ENCODE measurements at places on chromosomes 12 and 14. TPM values are rescaled to one million over a fixed set of nuclear protein-coding genes. Genes with fewer than 3 reads are reported as not detected.

The VRTN gene
- not detected for total RNA-seq

- H3K27me3 ChIP-seq: no peaks in the 10 kb centered on the region
- H3K27ac ChIP-seq: no peak overlapping the region
- no peaks in the 10 kb centered on the region for H3K36me3 ChIP-seq
- no peak for DNase-seq
- no peak overlapping the region for H3K4me3 ChIP-seq
Observed at GRCh38 chr12:75702477-75703093, 191.2 kb upstream of the KRR1 start.

The CLEC4D gene
- 0.63 TPM for total RNA-seq

DNA sequence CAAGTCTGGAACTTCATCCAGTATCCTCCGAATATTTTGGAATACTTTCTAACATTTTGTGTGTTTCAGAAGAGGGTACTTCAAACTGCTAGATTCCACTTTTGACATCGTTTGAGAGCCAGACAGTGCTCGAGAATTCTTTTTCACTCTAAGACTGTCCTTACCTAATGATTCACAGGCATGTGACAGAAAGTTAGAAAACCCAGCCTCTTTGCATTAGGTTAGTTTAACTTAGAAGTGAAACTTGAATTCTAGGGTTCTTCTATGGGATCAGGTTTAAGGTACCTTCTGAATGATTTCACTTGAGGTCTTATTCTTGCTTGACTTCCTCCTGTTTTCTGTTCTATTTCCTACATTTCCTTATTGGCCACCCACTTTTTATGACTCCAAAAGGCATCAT is 431.8 kb downstream of the SLC6A15 start:
- DNase-seq: no peak
- H3K4me1 ChIP-seq: no peaks in the 10 kb centered on the region
- no peak overlapping the region for H3K27ac ChIP-seq
- no peaks in the 10 kb centered on the region for H3K27me3 ChIP-seq

- no peaks in the 10 kb centered on the region for H3K4me1 ChIP-seq
- no peak overlapping the region for H3K27ac ChIP-seq
- H3K27me3 ChIP-seq: no peaks in the 10 kb centered on the region
- DNase-seq: no peak
- H3K4me3 ChIP-seq: no peak overlapping the region
- H3K36me3 ChIP-seq: no peaks in the 10 kb centered on the region
Observed at GRCh38 chr14:36844443-36845195, 183.0 kb downstream of the PAX9 start.

DNA sequence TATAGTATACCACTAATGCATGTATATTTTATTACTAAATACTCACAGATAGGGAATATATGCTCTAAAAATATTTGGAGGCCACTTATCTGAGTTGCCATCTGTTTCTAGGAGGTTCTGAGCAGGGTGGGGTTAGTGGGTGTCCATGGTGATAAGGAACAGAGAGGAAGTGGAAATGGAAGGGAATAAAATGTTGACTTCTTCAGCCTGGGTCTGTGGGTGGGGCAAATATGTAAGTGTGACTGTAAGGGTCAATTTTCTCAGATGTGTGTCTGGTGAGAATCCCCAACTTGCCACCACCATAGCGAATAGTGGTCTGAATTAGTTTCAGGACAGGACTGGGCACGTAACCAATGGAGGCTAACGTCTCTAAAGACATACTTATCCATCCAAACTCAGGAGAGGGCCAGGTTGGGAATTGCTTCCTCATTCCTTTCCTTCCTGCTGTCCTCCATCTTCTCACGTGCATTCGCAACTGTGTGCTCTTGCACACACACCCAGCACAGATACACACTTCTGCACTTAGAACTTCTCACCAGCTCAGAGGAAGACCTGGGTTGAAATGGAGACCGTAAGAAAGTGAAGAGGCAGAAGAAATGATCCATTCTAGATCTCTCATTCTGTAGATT is 54.2 kb upstream of the GZMB start:
- no peaks in the 10 kb centered on the region for H3K36me3 ChIP-seq
- H3K4me1 ChIP-seq: no peaks in the 10 kb centered on the region
- H3K4me3 ChIP-seq: no peak overlapping the region
- H3K27me3 ChIP-seq: no peaks in the 10 kb centered on the region
- no peak overlapping the region for H3K27ac ChIP-seq
- DNase-seq: no peak

The SLC25A47 gene
- total RNA-seq: not detected

- no peak overlapping the region for H3K27ac ChIP-seq
- peaks cover 14% of the 10 kb centered on the region for H3K4me1 ChIP-seq
- H3K36me3 ChIP-seq: no peaks in the 10 kb centered on the region
- no peak overlapping the region for H3K4me3 ChIP-seq
- DNase-seq: no peak
Observed at GRCh38 chr14:100620255-100621100, 33.3 kb upstream of the BEGAIN start.

- H3K36me3 ChIP-seq: no peaks in the 10 kb centered on the region
- H3K4me1 ChIP-seq: peaks cover 29% of the 10 kb centered on the region
- no peaks in the 10 kb centered on the region for H3K27me3 ChIP-seq
Observed at GRCh38 chr12:1591543-1591942, 2.8 kb downstream of the FBXL14 start.

DNA sequence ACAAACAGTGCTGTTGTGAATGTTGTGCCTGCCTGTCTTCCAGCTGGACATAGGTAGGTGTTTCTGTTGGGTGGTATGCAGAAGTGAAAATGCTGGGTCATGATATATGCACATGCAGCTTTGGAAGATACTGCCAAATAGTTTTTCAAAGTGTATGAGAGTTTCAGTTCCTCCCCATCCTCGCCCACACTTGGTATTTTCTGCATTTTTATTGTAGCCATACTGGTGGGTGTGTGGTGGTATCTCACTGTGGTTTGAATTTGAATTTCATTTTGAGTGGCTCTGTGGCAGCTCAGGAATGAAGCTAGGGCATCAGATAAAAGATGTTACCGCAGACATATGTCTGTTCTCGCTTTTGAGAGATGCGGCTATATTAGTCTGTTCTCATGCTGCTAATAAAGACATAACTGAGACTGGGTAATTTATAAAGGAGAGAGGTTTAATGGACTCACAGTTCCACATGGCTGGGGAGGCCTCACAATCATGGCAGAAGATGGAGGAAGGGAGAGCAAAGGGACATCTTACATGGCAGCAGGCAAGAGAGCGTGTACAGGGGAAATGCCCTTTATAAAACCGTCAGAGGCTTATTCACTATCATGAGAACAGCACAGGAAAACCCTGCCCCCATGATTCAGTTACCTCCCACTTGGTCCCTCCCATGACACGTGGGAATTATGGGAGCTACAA is 183.1 kb downstream of the CAND1 start:
- DNase-seq: no peak
- peaks cover 14% of the 10 kb centered on the region for H3K4me1 ChIP-seq
- H3K27me3 ChIP-seq: no peaks in the 10 kb centered on the region

The COX8C gene
- not detected for total RNA-seq

DNA sequence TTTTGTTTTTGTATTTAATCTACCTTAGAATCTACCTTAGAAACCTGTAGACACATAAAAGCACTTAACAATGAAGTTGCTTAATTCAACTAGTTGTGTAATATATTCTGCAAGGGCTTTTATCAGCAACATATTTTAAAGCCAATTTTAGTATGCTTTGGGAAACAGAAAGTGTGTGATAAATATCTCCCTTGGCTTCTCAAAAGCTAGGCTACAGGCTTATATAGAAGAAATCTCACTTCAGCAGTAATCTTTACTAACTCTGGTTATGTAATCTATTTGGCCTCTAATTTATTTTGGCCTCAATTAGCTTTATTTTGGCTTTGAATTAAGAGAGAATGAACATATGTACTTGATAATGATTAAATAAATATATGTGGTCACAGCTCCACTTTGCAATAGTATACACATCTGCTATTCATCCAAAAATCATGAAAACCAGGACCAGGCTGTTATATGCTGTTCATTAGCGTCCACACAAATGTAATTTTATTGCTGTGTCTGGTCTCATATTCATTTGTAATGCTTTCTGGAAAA is 37.2 kb downstream of the LRP6 start:
- H3K4me3 ChIP-seq: no peak overlapping the region
- no peak overlapping the region for H3K27ac ChIP-seq
- H3K27me3 ChIP-seq: no peaks in the 10 kb centered on the region

DNA sequence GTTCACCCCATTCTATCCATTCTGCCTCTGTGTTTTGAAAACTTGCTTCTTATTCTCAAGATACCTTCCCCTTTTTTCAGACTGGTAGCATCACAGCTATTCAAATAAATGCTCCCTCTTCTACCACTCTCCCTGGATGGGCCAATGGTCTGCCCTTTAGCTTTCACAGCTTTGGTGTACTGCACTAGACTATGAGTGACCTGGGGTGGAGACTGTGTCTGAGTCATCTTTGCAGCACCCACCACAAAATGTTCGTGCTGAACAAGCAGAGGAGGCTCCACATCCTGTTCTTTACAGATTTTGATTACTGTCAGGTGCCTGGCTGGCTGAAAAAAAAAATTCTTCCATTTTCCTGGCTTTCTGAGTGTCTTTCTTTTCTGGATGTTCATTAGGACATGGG is 1104.1 kb upstream of the TMEM132C start:
- DNase-seq: no peak
- H3K27me3 ChIP-seq: no peaks in the 10 kb centered on the region
- H3K27ac ChIP-seq: no peak overlapping the region
- no peak overlapping the region for H3K4me3 ChIP-seq
- H3K36me3 ChIP-seq: no peaks in the 10 kb centered on the region

GRCh38 chr12:91990525-91990924 is 155.1 kb downstream of the BTG1 start:
- H3K36me3 ChIP-seq: no peaks in the 10 kb centered on the region
- peak overlapping the region; percentile 0 for H3K4me3 ChIP-seq
- H3K27ac ChIP-seq: peak overlapping the region; percentile 65

DNA sequence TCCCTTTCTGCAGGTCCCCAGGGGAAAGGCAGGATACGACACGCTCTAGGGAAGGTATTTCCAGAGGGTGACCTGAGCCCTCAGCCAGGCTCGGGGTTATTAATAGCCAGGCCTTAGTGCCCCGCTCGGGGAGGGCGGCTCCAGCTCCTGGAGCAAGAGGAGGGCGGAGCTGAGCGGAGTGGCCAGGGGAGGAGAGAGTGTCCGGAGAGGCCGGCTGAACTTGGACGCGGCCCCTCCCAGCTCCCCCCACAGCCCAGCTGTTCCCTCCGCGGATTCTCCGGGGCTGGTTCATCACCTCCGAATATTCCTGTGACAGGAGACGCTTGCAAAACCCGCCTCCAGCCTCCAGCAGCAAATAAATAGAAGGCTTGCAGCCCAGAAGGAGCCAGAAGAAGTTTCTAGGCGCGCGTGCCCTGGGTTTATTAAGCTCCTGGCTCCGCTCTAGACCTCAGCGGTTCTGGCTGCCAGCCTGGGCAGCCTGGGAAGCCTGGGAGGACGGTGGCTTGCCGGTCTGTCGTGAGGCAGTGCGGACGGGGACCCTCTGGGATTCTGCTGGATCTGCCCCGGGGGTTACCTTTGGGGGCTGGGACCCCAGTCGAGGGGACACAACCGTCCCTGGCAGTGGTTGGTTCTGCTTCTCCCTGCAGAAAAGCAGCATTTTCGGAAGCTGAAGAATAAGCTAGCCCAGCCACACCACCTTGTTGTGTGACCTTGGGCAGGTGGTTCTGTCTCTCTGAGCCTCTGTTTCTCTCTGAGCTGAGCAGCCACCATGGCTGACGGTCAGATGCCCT is at the start of gene HSPB8:
TSS of gene HSPB8 (plus strand) at position 388 of the 791 bp plus-strand sequence. CDS start at position 770, 382 bp downstream.
- H3K27me3 ChIP-seq: no peaks in the 10 kb centered on the region
- DNase-seq: peak; percentile 89
- peak within 1 kb of the TSS; percentile 91 for H3K4me3 ChIP-seq
- H3K27ac ChIP-seq: peak within 1 kb of the TSS; percentile 95
- no peaks in the 10 kb centered on the region for H3K36me3 ChIP-seq
- peaks cover 16% of the 10 kb centered on the region for H3K4me1 ChIP-seq

- no peak overlapping the region for H3K4me3 ChIP-seq
- H3K36me3 ChIP-seq: no peaks in the 10 kb centered on the region
- no peak for DNase-seq
Observed at GRCh38 chr12:53982648-53983567, 2.0 kb upstream of the HOXC10 start.

The GPX2 gene
- not detected for total RNA-seq

GRCh38 chr12:96078231-96079135 is 43.1 kb upstream of the LTA4H start:
- no peaks in the 10 kb centered on the region for H3K36me3 ChIP-seq
- no peak overlapping the region for H3K27ac ChIP-seq
- H3K4me3 ChIP-seq: peak overlapping the region; percentile 33

DNA sequence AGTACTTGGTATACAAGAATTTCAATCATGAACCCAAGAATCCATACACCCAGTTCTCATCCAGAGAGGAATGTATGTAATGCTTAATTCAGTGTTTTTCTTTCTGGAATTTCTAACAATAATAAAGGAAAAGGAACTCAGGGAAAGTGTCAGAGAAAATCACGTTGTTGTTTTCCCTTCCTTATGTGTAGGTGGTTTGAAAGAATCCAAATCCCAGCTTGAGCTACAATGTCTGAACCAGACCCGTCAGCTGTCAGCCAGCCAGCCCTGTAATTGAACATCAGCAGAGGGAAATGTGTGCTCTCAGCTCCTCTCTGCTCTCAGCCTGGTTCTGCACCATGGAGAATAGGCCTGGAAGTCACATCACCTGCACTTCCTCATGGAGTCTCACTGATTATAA is 126.5 kb downstream of the TMEM30B start:
- DNase-seq: no peak
- peaks cover 9% of the 10 kb centered on the region for H3K4me1 ChIP-seq
- no peak overlapping the region for H3K4me3 ChIP-seq
- no peaks in the 10 kb centered on the region for H3K27me3 ChIP-seq

Measured in thoracic aorta (tissue), 2 donors.